Stimulated activated CD8-positive, alpha-beta memory T cell treated with anti-CD3 and anti-CD28 coated beads, Interleukin-7, amount 100 ng/mL, for 1 hour (primary cell): ENCODE measurements at places on chromosomes 2 and 18.

DNA sequence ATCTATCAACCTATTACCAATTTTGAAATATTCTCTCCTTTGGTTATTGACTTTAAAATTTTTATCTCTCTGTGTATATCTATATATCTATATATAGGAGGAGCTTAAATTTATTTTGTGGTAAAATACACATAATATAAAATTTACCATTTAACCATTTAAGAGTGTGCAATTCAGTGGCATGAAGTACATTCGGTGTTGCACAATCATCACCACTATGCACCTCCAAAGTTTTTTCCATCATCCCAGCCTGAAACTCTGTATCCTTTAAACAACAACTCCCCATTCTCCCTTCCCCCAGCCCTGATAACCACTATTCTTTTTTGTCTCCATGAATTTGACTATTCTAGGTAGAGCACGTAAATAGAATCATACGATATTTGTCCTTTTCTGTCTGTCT is 49.1 kb downstream of the CDKL4 start:
- no peak for DNase-seq

- no peak for DNase-seq
These were observed 1282.7 kb upstream of the GYPC start for GRCh38 chr2:125373293-125373692.

DNA sequence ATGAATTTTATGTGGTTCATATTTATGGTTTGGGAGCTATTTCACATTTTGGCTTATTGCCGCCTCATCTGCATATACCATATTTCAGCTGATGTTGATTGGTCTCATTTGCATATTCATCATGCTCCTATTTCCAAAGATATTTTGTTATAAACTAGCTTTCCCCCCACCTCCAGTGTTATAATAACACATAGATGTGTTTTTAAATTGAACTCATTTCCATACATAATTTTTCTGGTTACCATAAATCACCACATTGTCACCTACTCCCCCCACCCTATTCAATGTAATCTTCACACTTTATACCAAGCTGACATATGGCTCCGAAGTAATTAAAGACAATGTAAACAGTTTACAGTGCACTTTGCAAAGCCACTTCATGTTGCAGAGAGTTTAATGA is 101.2 kb downstream of the FSHR start:
- no peak for DNase-seq

GRCh38 chr2:35871672-35872071 is 483.9 kb upstream of the CRIM1 start:
- DNase-seq: no peak

GRCh38 chr18:68722821-68723220 is 7.9 kb upstream of the TMX3 start:
- no peak for DNase-seq
